ENCODE measurements at places on chromosomes 3 and 15. TPM values are rescaled to one million over a fixed set of nuclear protein-coding genes. Genes with fewer than 3 reads are reported as not detected.
A peak's percentile ranks its signal among the peaks of the same experiment; 100 is the strongest.

SLC22A14 gene
- total RNA-seq, result 0.35 TPM

ATP13A5 gene
- total RNA-seq, result not detected

DNA sequence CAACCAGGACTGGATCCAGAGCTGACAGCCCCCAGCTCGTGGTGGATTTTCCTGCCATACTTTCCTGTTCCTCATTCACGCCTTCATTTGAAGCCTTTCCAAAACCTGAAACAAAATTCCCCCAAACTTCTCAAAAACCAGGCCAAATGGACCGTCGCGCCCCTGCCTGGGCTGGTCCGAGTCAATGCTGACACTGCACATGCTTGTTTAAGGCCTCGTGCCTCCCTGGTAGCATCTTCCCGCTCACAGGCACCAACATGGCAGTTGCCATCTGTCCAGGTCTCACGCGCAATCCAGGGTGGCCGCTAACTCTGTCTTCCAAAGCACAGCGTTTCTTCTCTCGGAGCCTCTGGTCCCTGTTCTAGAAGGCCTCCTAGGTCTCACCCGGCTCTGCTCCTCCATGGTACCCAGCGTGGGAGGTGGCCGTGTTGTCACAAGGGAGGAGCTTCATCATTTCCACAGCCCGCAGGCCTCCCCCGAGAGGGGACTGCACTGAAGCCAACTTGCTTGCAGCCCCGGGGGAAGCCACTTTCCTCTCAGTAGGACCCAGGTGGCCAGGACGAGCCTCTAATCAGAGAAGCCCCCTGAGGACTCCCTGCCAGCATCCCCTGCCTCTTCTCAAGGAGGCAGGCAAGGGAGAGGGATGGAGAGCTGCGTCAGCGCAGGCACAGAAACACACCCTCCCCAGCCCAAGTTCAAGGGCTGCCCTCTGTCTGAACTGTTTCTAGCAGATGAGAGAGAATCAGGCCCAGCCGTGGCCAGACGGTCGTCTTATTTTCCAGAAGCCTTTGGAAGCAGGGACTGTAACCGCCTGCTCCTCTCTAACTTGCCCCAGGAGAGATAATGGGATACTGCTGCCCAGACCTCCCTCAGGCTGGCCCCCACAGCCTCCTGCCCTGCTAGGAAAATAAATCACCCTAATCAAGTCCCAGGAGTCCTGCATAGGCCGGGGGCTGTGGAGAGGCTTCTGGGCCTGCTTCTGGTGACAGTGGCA is 152.8 kb upstream of the TLE3 start:
- DNase-seq, result no peak

DNA sequence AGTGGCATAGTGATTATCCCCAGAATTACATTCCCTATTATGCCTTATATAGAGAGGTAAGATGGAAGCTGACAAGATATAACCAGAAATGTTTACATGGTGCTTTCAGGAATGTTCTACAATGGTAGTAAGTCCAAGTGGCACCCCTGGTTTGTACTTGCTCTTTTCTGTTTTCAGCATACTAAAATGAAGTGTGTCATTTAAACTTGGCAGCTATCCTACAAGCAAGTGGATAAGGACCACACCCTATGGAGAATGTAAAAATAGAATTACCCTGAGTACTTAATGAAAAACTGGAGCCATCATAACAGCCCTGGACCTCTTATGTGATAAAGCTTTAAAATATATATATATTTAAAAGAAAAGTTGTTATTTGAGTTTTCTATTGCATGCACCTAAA is 1012.7 kb upstream of the CADM2 start:
- no peak for DNase-seq

- DNase-seq, result no peak
Measured at GRCh38 chr15:89375093-89376005, 40.7 kb upstream of the POLG start.

GRCh38 chr15:70690491-70691276 is 72.7 kb downstream of the UACA start:
- no peak for DNase-seq

DNA sequence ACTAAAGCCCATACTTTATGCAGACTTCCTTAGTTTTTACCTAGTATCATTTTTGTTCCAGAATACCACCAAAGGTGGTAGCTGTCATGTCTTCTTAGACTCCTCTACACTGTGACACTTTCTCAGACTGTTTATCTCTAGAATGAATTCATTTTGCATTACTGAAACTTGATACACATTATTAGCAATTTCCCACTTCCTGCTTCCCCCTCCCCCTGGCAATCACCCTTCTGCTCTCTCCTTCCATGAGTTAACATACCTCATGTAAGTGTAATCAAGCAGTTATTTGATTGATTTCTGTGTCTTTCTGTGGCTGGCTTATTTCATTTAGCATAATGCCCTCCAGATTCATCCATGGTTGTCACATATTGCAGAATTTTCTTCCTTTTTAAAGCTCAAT is 204.9 kb downstream of the STAG1 start:
- DNase-seq, result no peak

DNA sequence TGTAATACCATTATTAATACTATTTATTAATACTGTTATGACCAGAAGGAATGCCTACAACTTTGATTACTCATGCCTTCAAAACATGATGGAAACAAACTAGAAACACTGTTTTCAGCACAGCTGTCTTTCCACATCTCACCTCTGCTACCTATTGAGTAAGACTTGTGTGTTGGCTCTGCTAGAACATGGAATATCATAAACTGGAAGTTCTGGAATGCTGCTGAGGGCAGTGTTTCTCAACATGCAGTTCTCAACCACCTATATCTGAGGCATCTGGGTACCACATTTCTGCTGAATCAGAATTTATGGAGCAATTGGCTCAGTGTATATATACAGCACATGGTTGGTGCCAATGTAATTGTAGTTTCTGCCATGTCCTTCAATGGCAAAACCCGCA is 392.1 kb downstream of the TUSC7 start:
- no peak for DNase-seq

DNA sequence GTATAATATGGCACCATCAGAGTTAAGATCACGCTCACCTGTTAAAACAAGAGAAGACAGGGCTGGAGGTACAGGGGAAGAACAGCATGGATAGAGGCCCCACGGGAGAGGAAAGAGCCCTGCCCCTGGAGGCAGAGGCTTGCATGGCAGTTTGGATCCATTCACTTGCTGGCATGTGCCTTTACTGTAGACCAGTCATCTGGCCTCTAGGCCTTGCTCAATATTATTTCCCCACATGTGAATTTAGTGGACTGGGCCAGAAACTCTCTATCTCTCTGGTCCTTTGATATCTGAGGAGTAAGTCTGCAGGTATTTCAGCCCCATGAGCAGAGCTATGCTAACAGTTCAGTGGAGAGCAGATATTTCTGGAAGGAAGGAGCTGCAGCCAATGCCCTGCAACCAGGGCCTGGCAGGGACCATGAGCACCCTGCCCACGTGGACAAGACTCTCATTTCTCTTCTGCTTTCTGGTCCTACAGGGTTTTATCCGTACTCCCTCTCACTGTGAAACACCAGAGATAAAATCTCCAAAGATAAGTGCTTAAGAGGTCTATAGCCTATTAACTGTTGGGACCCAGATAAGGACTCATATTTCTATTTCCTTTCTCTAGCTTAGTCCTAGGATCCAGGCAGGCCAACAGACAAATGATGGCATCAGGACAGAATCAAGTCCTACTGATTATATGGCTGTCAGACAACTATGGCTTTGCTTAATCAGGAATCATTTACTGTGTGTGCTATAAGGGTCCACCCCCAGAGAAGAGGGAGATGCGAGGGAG is 65.0 kb downstream of the CLDN11 start:
- no peak for DNase-seq

GRCh38 chr3:99836681-99837080 is 19.0 kb downstream of the CMSS1 start:
- DNase-seq, result no peak

NEIL1 gene
- 3.6 TPM for total RNA-seq

DNA sequence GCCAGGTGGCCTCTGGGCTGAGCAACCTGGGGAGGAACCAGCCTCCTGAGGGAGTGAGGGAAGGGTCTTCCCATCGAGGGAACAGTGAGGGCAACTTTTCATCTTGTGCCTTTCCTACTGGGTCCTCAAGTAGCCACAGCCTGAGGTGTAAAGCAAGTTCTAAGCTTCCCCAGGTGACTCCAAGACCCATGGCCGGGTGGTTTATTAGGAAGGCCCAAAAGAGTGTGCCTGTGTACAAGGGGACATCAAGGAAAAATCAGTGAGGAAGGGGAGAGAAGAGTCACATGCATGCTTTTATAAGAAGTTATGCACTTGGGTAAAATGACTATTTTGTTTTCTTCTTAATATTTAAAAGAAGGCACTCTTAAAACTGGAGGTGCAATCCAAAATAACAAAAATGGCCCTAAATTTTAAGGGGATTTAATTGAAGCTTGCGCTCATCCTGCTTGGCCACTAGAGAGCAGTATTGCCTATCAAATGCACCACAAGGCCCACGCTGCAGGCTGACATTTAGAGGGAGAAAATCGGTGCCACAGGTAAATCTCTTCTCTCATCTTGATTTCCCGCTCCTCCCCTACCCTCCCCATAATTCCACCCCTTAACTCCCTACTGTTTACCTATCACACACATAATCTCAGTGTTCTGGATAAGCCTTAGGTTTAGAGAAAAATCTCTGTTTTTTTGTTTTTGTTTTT is 6.7 kb downstream of the NANOGP8 start:
- DNase-seq, result peak; percentile 33

- no peak for DNase-seq
Measured at GRCh38 chr15:69643476-69643875, 190.9 kb downstream of the RPLP1 start.

DNA sequence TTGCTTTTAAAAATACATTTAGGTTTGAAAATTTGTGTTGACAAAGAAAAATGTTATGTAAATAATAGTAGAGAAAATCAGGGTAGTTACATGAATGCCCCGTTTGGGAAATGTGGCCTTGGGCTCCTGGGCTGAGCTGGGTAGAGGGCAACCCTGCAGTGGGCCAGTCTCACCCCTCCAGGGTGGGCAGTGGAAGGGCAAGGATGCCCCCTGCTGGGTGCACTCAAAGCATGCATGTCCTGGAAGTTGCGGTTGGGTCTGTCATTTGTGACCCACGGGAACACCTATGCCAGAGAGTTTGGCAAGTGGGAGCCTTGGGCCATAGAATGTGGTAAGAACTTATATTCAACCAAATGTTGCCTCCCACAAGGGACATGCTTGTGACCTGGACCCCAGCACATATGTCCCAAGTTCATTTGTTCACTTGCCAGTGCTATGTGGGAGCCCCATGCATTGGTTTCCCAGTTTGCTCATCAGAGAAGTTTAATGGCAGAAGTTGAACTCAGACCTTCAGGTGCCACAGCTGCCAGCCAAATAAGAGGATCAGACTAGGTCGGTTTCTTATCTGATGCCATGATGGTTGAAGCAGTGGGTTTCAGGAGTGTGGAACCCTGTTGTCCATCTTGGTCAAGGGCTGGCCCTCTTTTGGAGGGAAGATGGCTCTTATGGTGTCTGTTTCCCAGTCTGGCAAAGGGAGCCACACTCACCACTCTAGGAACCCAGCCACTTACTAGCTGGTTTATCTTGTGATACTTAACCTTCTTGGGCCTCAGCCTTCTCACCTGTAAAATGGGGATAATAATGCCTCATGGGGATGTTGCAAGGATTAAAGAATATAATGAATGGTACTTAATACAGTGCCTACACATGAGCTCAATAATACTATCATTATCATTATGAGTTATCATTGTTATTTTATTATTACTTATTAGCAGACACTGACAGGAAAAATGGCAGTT is 2.5 kb upstream of the PLCB2 start:
- peak; percentile 55 for DNase-seq

DNA sequence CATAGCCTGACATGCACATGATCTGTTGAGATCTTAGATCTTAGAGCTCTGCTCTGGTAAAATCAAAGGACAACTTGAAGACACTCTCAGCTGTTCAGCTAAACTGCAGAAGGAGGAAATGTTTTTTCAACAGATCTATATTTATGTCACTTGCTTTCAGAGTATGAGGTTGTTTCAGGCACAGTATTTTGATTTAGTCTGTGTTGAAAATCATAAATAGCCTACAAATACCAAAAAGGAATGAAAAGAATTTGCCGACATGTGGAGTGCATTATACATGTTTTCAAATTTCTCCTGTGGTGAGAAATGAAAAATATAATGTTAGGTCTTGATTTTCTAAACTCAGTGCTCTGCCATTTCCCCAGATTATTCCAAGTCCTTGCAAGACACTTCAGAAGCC is 1118.4 kb downstream of the TBL1XR1 start:
- DNase-seq, result no peak

GRCh38 chr15:64019764-64020163 is 26.5 kb downstream of the DAPK2 start:
- no peak for DNase-seq

- DNase-seq, result no peak
Measured at GRCh38 chr15:50312636-50313035, 42.4 kb downstream of the GABPB1 start.

POPDC2 gene
- 0.38 TPM for total RNA-seq

GRCh38 chr3:66703501-66703900 is 202.7 kb upstream of the LRIG1 start:
- DNase-seq, result no peak

All from NCI-H460 (cell line).